Neural cell (in vitro differentiated cells): ENCODE measurements at places on chromosomes 2 and 18. TPM values are rescaled to one million over a fixed set of nuclear protein-coding genes. Genes with fewer than 3 reads are reported as not detected.

Gene LIMS3
- 2.2 and 2.7 TPM in 2 replicates for polyA plus RNA-seq

Gene PDK1
- 10.8 and 19.3 TPM in 2 replicates for polyA plus RNA-seq

Gene IL1B
- not detected in 2 replicates for polyA plus RNA-seq

Gene FLACC1
- polyA plus RNA-seq, result 1.3 and 1.8 TPM in 2 replicates

Gene ADCYAP1
- 0.98 and 1.2 TPM in 2 replicates for polyA plus RNA-seq

Gene INHBB
- 0.10 TPM in 1 of 2 replicates, not detected in the other for polyA plus RNA-seq

Gene UGT1A9
- not detected in 2 replicates for polyA plus RNA-seq

Gene SCTR
- polyA plus RNA-seq, result 0.12 TPM in 1 of 2 replicates, not detected in the other

Gene RAB17
- polyA plus RNA-seq, result 1.1 TPM in 1 of 2 replicates, not detected in the other

Gene KIF1A
- polyA plus RNA-seq, result 63.4 and 89.2 TPM in 2 replicates

Gene NLRC4
- polyA plus RNA-seq, result not detected in 2 replicates

Gene GPR35
- 2.8 and 4.1 TPM in 2 replicates for polyA plus RNA-seq

Gene EVA1A
- not detected in 2 replicates for polyA plus RNA-seq

Gene EGR4
- 0.90 TPM in 1 of 2 replicates, not detected in the other for polyA plus RNA-seq

Gene DNAH7
- 0.67 and 1.1 TPM in 2 replicates for polyA plus RNA-seq

Gene GAD1
- polyA plus RNA-seq, result 56.3 and 66.4 TPM in 2 replicates

Gene RDH14
- polyA plus RNA-seq, result 29.4 and 37.6 TPM in 2 replicates

Gene CXCR1
- not detected in 2 replicates for polyA plus RNA-seq

Gene KIF5C
- 515 and 527 TPM in 2 replicates for polyA plus RNA-seq

Gene HS6ST1
- 44.1 and 46.2 TPM in 2 replicates for polyA plus RNA-seq

Gene MAL
- not detected in 2 replicates for polyA plus RNA-seq

Gene PLCL1
- 6.6 and 6.8 TPM in 2 replicates for polyA plus RNA-seq

Gene TRIM54
- 0.28 TPM in 1 of 2 replicates, not detected in the other for polyA plus RNA-seq

Gene LONRF2
- 20.7 and 20.9 TPM in 2 replicates for polyA plus RNA-seq

Gene G6PC2
- polyA plus RNA-seq, result not detected in 2 replicates

Gene AOX1
- polyA plus RNA-seq, result not detected in 2 replicates

Gene ANKAR
- 7.4 and 8.2 TPM in 2 replicates for polyA plus RNA-seq

Gene ACOXL
- polyA plus RNA-seq, result 0.12 TPM in 1 of 2 replicates, not detected in the other

Gene NR4A2
- polyA plus RNA-seq, result 0.48 and 1.2 TPM in 2 replicates

Gene FAM237A
- polyA plus RNA-seq, result not detected in 2 replicates

Gene METTL8
- 5.3 and 13.7 TPM in 2 replicates for polyA plus RNA-seq

Gene NT5C1B
- not detected in 2 replicates for polyA plus RNA-seq
